ENCODE measurements at places on chromosomes 16 and 17.

DNA sequence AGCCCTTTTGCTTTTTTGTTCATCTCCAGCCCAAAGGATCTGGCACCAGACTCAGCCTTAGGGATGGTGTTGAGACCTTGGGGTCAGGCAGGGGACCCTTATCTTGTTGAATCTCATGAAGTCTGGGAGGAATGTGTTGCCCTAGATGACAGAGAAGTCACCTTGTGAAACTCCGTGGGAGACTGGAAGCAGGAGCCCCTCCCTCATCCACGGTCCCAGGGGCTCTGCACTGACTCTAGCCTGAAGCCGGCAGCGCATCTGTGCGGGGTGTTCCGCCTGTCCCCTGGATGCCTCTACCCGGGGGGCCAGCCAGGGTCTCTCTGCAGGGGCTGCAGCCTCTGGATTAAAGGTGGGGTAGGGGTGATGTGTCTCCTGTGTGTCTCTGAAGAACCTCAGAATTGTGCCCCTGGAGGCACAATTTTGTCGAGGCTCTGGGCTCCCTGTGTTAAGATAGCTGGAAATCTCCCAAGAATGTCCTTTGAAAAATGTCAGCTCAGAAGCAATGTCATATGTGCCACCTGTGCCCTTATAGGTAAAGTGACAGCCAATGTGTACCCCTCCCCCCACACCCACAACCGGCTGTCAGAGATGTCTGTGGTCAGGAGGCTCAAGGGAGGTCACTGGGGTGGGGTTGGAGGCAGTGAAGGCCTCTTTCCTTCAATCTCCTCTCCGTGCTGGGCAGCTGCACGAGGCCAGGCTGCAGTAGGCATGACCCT is 32.1 kb upstream of the CDC42EP4 start:
- no peak for DNase-seq

GRCh38 chr16:89363621-89364393 is 126.6 kb downstream of the ANKRD11 start:
- peak; percentile 48 for DNase-seq

- no peak for DNase-seq
These were observed 19.6 kb downstream of the MGAT5B start for GRCh38 chr17:76887802-76888201.

DNA sequence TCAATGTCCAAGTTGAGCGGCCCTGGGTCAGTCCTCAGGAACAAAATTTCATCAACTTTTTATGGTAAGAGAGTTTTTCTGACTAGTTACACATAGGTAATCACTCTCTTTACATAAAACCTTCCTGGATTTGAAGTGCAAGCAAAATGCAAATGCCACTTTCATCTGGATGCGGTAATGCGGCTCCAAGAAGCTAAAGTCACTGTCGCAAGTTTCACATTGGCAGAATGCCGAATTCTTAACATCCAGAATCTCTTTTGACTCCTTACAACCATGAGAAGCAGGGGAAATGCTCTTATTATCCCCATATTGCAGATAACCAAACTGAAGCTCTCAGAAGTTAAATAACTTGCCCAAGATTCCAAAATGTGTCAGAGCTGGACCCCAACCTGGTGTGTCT is 30.0 kb downstream of the MRPS23 start:
- DNase-seq: no peak

DNA sequence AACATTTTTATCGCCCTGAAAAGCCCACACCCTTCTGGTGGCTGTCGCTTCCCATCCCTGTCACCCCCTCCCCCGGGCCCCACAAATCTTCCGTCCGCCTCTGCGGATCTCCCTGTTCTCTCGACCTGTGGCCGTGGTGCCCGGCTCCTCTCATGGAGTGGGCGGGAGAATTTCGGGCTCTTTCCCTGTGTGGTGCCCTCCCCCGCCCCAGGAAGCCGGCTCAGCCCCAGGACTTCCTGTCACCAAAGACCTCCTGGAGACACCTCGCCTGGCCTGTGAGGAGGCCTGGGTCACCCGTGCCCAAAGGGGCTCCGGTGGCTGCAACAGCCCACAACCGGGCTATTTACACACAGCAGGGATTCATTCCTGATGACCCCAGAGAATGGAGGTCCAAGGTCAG is 26.1 kb upstream of the UBE2I start:
- DNase-seq: no peak

DNA sequence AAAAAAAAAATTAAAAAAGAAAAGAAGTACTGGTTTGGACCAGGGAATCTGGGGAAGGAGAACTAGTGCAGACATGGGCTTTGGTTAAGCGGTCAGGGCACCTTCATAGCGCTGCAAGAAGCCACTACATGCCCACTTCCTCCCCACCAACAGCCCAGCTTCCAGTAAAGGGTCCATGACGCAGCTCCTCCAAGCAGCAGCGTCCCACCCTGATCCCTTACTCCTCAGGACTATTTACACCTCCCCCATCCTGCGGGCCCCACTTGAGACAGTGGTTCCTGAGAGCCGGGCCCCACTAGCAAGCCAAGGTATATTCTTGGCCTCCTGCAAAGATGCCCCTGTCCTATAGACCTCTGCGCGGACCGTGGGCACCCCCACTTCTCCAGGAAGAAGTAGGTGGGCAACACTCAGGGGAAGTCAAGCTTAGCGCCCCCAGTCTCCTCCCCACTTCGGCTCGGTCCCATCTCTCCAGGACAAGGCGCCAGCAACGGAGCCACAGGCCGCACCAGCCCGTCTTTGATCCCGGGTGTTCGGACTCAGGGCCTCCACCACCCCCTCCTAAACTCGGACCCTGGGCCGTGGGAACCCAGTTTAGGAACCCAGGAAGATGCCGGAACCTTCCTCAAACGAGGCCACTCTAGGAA is 913 bp upstream of the PRR14 start:
- DNase-seq: no peak

DNA sequence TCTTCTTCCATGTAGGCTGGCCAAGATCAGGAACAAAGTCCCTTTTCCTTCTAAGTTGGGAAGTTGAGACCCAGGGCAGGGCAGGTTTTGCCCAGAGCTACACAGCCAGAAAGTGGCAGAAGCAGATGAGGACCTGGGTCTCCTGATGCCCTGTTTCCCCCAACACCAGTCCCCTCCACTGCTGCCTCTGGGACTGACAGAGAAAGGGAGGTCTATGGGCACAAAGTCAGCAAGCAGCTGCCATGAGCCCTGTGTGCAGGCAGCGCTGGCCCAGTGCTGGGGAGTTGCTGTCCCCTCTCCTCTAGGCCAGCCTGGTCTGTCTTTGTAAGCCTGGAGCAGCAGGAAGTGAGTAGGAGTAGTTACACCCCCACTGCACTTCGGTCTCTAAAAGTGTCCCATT is 46.9 kb upstream of the NKD1 start:
- no peak for DNase-seq

GRCh38 chr16:87575027-87575804 is 27.1 kb upstream of the JPH3 start:
- DNase-seq: no peak

DNA sequence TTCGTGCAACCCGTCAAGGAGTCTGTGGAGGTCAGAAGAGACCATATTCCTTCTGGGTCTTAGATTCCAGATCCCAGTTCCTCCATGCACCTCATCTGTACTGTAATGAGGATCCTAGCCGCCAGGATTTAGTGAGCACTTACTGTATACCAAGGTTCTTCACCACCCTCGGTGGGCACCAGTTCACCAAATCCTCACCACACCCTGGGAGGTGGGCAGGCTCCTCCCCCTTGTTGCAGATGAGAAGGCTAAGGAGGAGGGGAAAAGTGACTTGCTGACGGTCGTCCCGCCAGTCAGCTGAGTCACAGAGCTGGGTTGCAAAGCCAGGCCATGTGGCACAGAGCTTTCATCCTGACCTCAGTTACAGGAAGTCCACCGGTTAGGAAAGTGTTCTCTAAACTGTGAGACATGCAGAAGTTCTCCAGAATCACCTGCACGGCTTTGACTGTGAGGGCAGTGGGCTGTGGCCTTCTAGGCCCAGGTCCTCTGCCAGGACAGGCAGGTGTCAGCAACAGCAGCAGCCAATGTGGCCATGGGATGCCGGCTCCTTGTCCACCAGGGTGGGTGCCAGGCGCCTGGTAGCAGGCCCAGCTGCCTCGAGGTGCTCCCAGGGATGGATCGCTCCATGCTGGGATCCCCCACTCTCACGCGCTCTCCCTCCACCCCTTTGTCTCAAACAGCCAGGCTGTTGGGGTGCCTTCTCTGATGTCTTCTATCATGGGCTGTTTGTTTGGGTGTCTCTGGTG is 240.3 kb upstream of the GSE1 start:
- DNase-seq: no peak

- DNase-seq: no peak
These were observed 92.2 kb downstream of the MAF start for GRCh38 chr16:79508294-79508693.

DNA sequence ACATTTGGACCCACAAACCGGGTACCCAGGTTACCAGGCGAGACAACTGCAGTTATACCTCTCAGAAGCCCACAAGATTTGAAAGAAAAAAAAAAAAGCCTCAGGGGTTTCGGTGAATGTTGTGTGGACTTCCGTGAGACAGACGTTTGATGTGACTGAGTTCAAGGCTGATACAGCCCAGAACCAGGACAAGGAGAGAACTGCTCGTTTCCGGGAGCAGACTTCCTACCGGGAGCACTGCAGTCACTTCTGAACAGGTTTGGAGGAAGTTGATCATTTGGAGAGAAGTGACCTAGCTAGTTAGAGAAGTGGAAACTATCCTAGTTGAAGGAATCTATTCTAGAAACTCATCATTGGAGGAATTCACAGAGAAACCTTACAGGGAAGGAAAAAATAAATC is 847 bp downstream of the CKLF start:
- no peak for DNase-seq

DNA sequence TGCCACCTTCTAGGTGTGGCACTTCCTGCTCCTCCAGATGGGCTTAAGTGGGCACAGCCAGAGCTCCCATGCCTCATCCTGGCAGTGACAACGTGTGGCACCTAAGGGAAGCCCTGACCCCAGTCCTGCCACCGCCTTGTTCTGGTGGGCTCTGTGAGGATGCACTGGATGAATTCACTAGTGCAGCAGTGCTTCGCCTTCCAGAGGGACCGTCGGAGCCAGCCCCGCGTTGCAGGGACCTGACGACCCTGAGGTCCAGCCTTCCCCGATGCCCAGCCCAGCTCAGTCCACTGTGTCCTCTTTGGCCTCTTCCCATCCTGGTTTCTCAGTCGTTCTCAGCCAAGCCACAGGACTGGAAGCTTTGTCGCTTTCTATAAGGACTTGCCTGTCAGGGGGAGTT is 399.8 kb downstream of the SEC14L1 start:
- no peak for DNase-seq

- no peak for DNase-seq
These were observed 1.9 kb upstream of the PITPNM3 start for GRCh38 chr17:6558276-6558675.

DNA sequence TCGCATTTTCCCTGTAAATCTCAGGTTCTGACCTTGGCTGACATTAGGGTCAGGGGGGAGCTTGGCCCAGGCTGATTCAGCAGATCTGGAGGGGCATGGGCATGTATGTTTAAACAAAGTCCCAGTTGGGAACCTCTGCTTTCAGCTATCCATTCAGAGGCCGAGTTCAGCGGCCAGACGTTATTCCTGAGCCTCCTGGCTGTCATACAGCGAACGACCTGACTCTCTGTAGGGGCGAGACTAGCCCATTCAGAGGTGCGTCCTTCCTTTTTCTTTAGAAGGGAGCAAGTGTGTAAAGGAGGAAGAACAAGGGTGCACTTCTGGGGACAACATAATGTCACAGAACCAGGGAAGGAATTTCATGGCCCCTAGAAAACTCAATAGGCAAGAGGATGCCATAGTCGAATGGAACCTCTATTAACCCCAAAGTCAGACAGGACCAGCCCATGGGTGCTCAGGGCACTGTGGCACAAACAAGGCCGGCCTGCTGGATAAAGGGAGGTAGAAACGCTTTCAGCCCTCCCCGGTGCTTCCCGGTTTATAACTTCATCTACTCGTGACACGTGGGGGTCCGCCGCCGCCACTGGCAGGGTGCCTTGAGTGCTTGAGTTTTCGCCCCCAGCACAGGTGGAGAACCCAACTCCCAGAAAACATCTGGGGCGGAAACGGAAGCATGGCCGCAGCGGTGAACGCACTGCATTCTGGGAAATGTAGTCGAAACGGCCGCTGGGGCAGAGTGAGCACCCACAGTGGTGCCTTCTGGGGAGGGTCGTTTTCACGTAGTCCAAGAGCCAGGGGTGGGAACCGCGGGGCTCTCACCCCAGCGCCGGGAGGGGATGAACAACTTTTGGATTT is 33.2 kb upstream of the PLCG2 start:
- DNase-seq: peak; percentile 68

DNA sequence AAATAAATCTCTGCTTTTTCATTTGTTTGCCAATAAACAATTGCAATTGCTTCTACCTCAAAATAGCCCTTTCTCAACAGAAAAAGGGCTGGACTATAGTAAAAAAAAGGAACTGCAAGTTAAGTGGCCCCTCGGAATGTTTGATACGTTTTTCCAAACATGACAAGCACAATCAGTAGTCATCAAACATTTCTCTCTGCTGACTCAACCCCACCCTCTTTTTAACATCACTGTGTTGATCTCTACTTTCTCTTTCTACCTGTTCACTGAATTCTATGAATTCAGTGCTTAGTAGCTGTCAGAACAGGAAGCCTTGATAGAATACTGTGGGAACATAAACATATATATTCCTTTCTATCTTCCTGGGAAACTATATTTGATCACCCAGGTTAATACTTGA is 116.5 kb upstream of the AXIN2 start:
- no peak for DNase-seq

DNA sequence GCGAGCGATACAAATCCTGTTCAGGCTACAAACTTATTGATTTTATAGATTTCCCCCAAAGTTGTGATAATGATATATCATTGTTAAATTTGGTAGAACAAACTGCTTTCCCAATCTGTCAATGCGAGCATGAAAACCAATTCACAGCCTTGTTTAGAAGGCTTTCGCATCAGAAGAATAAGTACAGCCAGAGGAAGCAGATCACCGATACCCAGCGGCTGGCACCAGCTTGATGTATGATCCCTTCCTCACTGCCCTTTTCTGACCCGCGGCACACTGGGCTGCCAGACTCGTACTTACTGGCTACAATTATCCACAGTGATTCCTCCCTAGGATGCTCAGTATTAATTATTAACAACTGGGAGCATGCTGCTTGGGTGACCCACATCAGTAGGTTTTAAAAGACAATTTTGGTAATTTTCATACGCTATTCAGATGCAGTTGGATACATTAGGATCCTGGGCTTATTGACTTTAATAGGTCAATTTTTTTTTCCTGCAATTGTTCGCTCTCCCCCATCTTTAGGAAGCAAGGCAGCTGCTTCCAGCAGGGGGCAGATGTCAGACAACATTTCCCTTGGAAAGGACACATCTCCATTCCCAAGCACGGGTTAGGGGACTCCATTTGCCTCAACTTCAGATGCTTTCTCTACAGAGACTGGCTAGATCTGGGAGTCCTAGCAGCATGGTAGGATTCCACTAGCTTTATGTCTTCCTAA is 582.7 kb upstream of the PSMD7 start:
- no peak for DNase-seq

Measured in activated CD4-positive, alpha-beta T cell treated with anti-CD3 and anti-CD28 coated beads, Interleukin-2, amount 50 U/mL, for 1 hour (primary cell).